Activated CD4-positive, alpha-beta T cell treated with anti-CD3 and anti-CD28 coated beads, Interleukin-2, Interleukin-4, amounts not matched to agents 100 ng/mL and 50 ng/mL, durations not matched to agents 16 hours and 8 hours (primary cell): ENCODE measurements at places on chromosomes 1 and 21.

- DNase-seq = no peak
Measured at GRCh38 chr1:1684031-1684681, 8.4 kb downstream of the SLC35E2B start.

DNA sequence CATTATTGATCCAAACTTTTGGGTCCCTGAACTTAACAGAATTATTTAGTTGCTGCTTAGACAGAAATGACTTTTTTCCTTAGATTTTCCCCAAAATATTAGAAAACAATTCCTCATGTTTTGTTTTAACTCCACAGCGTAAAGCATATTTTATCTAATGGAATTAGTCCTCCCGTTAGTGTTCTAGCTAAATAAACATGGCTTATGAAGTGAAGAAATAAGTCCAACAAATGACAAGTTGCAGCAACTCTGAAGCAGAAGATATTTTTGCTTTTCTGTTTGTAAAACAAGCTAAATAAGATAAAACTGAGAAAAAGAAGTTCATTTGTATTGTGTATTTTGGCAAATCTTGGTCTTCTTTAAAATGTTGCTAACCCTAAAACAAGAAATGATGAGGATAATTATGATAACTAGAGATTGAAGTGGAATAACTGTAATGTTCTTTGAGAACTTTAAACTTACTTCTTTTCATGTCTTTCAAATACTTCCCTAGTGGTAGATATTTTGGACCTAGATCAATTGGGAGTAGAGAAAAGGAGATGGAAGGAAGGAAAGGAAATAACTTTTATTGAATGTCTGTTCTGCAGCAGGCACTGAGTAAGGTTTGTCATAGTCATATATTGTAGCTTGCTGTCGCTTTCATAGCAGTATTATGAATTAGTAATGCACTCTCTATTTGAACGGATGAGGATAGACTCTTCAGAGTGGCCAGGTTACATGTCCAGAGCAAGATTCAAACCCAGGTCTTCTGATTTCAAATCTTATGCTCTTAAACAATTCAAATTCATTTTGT, 12.5 kb downstream of the NFIA start:
- DNase-seq = no peak

GRCh38 chr1:48572646-48573258, 100.7 kb upstream of the SPATA6 start:
- peak; percentile 19 for DNase-seq

DNA sequence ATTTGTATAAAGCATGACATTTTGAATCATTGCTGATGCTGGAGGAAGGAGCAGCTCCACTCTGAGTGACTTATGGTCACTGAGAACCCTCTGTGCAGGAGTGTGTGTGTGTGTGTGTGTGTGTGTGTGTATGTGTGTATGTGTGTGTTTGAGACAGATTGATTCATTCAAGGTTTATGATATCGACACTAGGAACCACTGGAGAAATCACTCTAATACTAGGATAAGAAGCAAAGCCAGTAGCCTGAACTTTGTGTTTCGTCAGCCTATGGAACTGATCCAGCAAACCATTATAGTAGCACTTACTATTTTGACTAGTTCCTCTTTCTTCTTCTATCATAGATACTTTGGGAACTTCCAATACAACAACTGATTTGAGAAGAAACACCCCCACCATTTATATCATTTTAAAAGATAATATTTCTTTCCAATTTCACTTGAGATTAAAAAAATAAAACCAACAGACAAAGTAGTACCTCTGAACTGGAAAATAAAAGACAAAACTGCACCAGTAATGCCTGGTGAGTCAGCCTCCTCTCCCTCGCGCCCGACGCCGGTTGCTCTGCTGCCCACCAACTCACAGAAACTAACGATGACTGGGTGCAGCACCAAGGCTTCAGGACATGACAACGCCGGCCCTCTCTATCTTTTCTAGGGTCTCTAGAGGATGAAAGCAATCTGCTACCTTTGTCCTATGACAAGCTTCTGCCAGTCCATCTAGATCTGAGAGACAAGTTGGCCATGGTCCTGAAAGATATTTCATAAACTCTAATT, 20.9 kb downstream of the SLAMF1 start:
- DNase-seq = peak; percentile 66

GRCh38 chr1:11598461-11598860, 55.8 kb downstream of the FBXO2 start:
- DNase-seq = no peak

- DNase-seq = no peak
Measured at GRCh38 chr21:32981096-32981495, 44.6 kb upstream of the OLIG2 start.

GRCh38 chr1:201938440-201939035, 7.8 kb downstream of the LMOD1 start:
- DNase-seq = no peak

DNA sequence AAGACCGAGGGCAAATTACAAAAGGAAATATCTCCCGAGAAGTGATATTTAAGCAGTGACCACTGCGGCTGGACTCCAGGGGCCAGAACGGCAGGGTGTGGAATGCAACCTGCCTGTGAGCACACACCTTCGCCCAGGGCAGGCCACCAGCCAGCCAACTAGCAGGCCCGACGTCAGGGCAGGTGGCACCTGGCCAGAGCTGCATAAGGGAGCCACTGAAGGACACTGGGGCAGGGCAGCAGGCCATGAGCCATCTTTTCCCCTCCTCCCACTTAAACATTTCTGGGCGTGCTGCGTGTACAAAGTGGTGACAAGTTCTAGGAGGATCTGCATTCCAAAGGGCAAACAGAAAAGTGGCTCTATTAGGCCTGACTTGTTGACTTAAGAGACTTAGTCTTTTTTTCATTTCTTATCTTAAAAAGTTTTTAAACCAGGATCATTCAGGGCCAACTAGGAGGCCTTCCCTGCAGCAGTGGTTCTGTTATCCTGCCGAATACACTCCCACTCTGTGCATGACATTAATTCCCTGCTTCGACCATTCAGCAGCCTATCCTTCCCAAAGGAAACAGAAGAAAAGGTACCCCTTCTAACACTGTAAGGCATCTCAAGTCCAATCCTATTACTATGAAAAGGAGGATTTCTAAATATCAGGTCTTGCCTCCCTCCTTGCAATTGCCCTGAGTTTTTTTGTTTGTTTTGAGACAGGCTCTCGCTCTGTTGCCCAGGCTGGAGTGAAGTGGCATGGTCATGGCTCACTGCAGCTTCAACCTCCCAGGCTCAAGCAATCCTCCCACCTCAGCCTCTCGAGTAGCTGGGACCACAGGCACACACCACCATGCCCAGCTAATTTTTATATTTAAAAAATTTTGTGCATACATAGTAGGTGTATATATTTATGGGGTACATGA, 96.3 kb downstream of the BCAR3 start:
- DNase-seq = no peak

DNA sequence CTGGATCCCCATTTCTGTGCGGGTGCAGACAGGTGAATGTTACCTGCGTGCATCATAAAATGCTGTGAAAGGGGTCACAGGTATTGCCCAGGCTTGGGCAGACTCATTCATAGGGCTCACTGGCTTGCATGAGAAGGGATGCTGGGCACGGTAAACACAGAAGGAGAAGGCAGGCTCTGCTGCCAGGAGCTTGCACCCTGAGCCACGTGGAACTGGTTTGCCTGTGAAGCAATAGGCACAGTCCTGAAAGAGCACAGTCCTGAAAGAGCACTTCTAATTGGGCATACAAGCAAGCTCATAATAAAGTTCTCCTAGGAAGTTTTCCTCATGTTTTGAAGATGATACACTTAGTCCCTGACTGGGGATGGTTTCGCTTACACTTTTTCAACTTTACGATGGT, 40.9 kb downstream of the GALNT2 start:
- DNase-seq = no peak

- no peak for DNase-seq
Measured at GRCh38 chr1:215718575-215719287, 151.6 kb downstream of the KCTD3 start.

GRCh38 chr1:232551386-232551785, 78.5 kb downstream of the SIPA1L2 start:
- no peak for DNase-seq

- DNase-seq = no peak
Measured at GRCh38 chr21:46125846-46126301, 28.0 kb downstream of the COL6A2 start.

DNA sequence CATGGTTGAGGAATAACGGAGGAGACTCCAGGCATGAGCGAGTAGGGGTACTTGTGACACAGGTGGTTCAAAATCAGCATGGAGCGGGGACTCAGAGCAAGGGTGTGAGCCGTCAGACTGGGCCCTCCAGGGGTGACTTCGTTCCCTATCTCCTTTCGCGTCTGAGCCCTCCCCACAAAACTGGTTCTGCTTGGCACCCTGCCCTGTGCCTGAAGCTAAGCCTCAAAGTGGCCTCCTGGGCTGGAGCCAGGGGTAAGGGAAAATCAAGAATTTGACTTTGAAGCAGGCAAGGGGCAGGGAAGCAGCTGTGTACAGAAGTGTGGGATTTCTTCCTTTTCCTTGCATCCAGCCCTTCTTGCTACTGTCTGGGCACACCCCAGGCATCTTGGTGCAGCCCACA, 331.5 kb upstream of the AJAP1 start:
- DNase-seq = no peak

DNA sequence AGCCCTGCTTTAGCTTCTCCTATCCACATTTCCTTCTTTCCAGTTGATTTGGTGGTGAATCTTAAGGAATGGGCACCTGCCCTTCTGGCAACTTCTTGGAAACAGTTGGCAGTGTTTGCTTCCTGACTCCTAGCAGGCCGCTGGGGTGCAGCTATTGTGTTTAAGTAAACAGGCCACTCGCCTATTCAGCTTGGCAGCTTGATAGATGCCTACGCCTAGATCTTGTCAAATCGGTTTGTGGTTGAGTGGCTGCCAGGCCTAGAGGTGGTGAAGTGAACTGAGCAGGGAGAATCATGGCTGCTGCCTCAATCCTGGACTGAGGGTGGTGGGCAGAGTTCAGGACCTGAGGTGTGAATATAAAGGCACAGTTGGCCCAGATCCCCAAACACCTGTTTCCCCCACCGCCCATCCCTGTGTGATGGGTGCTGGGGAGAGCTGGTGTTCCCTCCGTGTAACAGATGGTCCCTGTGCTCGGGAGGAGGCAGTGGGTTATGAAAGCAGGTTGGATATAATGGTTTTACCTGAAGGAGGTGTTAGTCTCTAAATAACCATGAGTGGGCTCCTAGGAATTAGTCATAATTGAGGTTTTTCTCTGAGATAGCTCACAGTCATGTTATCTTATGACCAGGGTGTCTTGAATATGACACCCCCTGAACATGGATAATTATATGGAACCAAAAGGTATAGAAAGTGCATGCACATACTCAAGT, 940 bp upstream of the PLA2G2C start:
- peak; percentile 65 for DNase-seq

DNA sequence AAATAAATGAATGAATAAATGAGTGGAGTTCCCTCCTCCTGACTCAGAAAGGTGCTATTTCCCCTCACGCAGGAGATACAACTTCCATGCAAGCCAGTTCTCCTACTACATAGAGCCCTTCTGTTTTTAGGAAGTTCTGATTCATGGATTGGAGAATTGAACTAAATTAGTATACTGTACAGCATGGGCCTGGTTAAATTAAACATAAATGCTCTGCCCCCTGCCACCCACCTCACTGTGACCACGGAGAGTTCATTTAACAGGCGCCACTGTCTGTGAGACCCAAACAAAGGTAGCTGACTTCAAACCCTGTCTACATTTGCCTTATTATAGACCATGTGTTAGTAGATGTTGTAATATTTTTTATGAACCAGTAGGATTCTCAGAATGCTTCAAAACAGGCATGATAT, 9.1 kb upstream of the IRF2BP2 start:
- DNase-seq = no peak

- no peak for DNase-seq
Measured at GRCh38 chr1:195769461-195769860, 838.8 kb downstream of the KCNT2 start.

DNA sequence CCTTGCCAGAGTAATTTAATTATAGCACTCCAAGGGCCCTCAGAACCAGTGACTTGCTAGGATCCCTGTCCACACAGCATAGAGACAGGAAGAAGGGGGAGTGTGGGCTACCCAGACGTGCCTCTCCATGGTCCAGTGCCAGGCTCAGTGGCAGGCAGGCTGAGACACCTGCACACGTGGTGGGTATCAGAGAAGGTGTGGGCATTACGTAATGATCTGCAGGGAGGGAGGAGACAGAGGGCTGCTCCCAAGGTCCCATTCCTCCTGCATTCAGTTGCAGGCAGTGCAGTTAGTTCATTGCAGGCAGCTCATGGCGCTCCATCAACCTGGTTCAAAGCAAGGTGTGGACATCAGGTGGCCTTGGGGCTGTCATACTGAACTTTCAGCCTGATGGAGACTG, 49.9 kb downstream of the C8B start:
- no peak for DNase-seq

- no peak for DNase-seq
Measured at GRCh38 chr1:205588636-205589035, 43.2 kb downstream of the ELK4 start.

DNA sequence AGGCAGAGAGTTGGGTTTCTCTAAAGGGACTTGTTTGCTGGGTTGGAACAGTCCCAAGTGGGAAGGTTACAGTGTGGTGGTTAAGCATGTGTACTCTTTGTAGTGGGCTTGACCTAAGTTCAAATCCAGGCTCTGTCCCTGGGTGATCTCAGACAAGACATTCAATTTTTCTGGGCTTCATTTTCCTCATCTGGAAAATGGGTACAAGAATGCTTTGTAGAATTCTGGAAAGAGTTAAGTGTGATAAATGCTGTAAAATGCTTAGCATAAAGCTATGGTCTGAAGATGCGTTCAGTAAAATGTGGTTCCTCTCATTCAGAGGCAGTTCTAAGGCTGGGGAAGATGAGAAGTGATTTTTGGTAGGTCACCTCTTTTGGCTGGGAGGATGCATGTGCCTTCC, 805 bp downstream of the GRHL3 start:
- no peak for DNase-seq

GRCh38 chr1:55997536-55997935, 581.8 kb downstream of the PLPP3 start:
- no peak for DNase-seq

- DNase-seq = no peak
Measured at GRCh38 chr1:44784094-44785028, 3.6 kb downstream of the BEST4 start.

- no peak for DNase-seq
Measured at GRCh38 chr1:101108111-101108500, 82.5 kb upstream of the DPH5 start.

- no peak for DNase-seq
Measured at GRCh38 chr1:162366671-162367070, 10.0 kb downstream of the SPATA46 start.

GRCh38 chr1:109185357-109185756, 28.4 kb upstream of the SARS1 start:
- no peak for DNase-seq
